ENCODE measurements at places on chromosomes 16 and 17.

DNA sequence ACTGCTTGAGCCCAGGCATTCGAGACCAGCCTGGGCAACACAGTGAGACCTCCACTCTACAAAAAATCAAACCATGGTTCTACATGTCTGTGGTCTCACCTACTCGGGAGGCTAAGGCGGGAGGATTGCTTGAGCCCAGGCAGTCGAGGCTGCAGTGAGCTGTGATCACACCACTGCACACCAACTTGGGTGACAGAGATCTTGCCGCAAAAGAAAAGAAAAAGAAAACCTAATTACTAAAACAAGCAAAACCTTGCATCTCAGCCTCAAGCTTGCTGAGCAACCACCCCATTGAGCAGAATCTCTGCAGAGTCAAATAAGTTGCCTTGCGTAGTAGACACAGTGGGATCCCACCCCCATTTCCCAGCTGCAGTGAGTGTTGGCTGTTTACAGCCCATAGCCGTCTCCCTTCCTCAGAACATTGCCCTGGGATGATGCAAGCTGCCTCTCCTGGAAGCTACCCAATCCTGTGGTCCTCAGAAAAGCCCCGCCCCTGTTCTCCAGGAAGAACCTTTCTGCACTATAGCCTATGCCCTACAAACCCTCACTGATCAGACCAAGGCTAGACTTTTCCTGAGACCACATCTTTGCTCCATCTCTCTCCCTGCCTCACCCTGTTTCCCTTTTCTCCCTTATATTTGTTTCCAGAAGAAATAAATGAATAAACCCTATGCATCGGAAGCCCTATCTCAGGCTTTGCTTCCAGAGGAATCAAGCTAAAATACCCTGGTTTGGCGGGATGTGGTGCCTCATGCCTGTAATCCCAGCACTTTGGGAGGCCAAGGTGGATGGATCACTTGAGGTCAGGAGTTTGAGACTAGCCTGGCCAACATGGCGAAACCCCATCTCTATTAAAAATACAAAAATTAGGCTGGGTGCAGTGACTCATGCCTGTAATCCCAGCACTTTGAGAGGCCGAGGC lies 16.7 kb upstream of the ERN2 start:
- DNase-seq: no peak

DNA sequence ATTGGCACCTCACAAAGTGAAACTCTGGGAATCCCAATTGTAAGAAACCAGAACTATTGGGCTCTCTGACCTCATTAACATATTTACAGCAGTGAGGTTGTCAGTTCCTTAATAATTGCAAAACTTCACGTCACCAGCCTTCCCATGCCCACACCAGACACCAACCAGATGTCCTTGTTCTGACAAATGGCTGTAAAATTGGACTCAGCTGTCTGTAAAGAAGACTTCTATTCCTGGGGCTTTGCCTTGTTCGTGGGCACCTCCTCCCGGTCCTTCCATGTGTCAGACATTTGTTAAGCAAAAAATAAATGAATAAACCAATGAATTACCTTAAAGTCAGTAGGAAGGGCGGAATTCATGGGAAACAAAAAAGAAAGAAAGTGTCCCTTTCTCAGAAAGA lies 284.3 kb upstream of the CDH11 start:
- no peak for DNase-seq

DNA sequence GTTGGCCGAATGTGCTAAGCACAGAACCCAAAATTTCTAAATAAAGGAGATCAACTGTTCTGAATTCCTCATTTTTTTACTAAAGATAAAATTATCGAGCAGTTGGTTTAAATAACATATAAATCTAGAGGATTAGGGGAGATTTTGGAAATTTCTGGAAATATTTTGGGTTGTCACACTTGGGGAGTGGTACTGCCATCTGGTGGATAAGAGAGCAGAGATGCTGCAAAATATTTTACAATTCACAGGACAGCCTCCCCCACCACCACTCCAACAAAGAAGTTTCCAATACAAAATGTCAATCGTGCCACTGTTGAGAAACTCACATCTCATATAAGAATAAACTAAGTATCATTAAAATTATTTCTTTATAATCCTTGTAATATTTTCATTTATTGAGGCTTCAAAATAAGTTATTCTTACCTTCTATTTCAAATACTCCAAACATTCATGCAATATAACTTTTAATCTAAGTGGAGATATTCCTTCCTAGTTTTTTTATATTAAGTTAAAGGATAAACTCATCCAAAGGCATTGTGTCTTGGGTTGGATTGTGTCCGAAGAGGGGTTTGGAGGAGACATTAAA lies 17.0 kb upstream of the ABCA8 start:
- peak; percentile 4 for DNase-seq

DNA sequence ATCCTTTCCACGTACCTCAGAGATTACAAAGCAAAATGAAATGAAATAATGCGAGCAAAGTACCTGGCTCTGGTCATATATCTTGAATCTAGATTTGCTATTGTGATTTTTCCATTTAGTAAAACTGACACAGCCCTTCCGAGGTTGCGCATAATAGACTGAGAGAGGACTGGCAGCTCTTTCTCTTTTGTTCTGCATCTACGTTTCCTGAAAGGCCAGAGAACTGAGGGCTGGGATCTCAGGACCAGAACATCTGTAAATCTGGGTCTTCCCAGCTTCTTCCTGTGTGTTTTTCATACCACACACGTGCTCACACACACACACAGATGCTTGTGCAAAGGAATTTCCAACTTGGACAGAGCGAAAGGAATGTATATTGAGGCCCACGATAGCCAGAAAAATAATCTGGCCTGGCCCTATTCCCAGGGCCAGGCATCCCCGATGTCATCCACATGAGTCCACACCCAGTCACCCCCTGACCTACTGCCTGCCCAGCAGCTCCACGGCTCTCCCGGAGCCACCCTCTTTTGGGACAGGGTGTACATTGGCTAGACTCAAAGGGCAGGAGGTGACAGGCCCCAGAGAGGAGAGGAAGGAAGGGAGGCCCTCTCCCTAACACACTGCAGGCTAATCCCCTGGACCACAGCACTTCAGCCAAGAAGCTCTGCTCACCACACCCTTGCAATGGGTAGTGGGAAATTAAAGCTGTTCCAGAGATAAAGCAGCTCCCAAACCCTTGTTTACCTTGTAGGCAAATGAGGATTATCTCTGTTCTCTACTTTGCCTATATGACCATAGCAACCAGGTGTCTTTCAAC lies 41.8 kb downstream of the NOL11 start:
- DNase-seq: no peak

- DNase-seq: no peak
Observed at GRCh38 chr17:34988644-34989043, 8.3 kb downstream of the LIG3 start.
